Fibroblast of gingiva (primary cell): ENCODE measurements at places on chromosomes 2 and 18.
A peak's percentile ranks its signal among the peaks of the same experiment; 100 is the strongest.

- DNase-seq = no peak
Observed at GRCh38 chr2:151766437-151767153, 32.3 kb upstream of the NEB start.

- no peak for DNase-seq
Observed at GRCh38 chr2:106117347-106117746, 76.8 kb downstream of the UXS1 start.

DNA sequence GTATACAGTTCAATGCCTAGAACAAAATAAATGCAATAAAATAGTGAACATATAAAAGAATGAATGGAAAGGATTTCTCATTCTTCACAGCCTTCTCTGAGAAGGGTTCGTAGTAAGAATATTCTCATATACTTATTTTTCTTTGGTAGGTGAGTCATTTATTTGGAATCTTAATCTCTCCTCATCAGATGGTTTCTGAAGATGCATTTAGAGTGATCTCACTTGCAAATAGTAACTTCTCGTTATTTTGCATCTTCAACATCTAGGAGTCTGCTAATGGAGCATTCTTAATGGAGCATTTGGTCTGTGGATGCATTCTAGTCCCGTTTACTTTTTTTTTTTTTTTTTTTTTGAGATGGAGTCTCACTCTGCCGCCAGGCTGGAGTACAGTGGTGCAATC is 3.9 kb downstream of the UBXN4 start:
- peak; percentile 39 for DNase-seq

GRCh38 chr18:59502274-59503175 is 143.5 kb upstream of the LMAN1 start:
- peak; percentile 98 for DNase-seq

DNA sequence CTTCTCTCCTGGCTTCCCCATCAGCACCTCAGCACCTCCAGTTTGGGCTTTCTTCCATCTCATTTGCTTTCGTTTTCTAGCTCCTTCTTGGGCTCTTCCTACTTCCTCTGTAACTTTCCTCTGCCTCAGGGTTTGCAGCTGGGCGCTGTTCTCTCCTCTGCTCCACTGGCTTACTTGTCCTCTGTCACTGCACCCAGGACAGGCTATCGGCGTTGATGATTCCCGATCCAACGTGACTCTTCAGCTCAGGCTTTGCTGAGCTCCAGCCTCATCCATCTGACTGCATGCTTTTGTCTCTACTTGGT is 362.4 kb downstream of the CYRIA start:
- no peak for DNase-seq

DNA sequence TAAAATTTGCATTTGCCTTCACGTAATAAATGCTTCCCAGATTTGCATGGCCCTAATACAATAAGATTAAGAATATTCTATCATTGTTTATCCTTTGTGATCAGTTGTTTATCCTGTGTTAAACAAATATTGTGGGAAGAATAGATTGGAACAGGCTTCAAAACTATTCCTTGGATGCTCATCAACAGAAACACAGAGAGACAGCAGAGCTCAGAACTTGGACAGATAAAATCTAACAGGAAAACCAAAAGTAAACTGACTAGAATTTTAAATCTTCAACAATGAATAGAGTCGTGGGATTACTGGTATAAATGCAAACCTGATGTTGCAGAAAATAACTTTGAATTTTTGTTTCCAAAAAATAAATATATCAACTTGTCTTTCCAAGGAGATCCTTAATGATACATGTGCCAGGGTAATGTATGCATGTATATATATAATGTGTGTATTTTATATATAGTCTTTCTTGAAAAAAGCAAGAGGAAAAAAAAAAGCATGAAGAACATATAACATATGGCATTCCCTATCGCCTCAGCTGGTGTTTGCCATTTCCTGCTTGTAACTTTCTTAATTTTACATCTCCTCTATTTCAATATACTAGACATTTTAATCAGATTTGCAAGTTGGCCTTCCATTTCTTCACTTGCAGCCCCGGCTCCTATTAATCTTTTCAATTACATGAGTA is 59.9 kb upstream of the TANK start:
- no peak for DNase-seq

- no peak for DNase-seq
Observed at GRCh38 chr18:31738460-31739407, 21.9 kb downstream of the SLC25A52 start.

- DNase-seq = no peak
Observed at GRCh38 chr2:238602223-238602960, 175.7 kb downstream of the ASB1 start.

- peak; percentile 79 for DNase-seq
Observed at GRCh38 chr2:226121046-226121738, 678.4 kb downstream of the IRS1 start.

- no peak for DNase-seq
Observed at GRCh38 chr2:54566896-54567295, 110.8 kb downstream of the SPTBN1 start.

- DNase-seq = no peak
Observed at GRCh38 chr2:171864357-171864985, 29.6 kb downstream of the SLC25A12 start.

DNA sequence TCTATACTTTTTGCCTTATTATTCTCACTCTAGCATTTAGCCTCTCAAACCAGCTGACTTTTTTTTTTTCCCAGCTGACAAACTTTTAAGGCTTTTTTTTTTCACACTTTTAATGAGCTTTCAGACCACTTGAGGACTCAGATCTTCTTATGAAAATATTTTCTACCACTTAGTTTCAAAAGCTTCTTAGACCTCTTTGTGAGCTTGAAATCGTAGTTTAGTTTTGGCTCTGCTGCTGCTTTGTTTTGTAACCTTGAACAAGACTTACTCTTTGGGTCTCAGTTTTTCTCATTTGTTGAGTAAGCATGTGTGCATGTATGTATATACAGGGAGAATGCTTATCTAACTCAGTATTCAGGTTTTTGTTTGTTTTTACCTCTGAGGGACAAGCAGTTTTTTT is 3.5 kb downstream of the NBEAL1 start:
- peak; percentile 19 for DNase-seq

GRCh38 chr2:211881449-211881848 is 657.2 kb downstream of the ERBB4 start:
- DNase-seq = no peak

DNA sequence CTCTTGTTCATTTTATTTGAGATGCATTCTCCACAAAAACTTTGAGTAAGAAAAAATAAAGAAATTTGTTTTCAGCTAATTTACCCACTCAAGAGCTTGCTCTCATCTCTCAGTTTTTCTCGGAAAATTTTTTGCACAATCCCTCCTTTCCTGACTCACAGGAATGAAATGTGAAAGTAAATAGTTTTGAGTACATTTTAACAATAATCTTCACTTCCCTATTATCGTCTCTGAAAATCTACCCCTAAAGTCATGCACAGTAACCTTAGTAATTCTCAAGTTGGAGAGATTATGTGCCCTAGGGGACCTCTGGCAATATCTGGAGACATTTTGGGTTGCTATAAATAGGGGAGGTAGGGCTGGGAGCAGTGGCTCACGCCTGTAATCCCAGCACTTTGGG is 2.6 kb downstream of the CYB5A start:
- DNase-seq = peak; percentile 56

DNA sequence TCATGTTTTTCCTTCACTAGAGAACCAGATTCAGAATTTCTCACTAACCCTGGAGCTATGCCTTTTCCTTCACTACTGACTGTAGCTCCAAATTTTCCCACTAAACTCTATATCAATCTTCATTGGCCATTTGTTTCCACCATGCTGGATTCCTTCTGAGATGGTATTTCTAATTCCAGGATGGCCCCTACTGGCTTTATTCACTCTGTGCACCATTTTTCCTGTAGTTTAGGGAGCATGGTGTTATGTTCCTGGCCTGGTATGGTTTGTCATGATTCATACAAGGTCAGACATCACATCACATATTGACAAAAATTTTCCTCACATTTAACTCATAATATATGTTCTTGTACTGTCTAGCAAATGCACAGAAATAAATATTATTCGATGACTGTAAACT is 229.2 kb upstream of the TFPI start:
- no peak for DNase-seq

- DNase-seq = no peak
Observed at GRCh38 chr2:14297340-14297739, 335.2 kb upstream of the LRATD1 start.

GRCh38 chr2:1742681-1743395 is 1.5 kb downstream of the PXDN start:
- DNase-seq = peak; percentile 91

- DNase-seq = peak; percentile 73
Observed at GRCh38 chr18:56890632-56891031, 239.5 kb downstream of the WDR7 start.

DNA sequence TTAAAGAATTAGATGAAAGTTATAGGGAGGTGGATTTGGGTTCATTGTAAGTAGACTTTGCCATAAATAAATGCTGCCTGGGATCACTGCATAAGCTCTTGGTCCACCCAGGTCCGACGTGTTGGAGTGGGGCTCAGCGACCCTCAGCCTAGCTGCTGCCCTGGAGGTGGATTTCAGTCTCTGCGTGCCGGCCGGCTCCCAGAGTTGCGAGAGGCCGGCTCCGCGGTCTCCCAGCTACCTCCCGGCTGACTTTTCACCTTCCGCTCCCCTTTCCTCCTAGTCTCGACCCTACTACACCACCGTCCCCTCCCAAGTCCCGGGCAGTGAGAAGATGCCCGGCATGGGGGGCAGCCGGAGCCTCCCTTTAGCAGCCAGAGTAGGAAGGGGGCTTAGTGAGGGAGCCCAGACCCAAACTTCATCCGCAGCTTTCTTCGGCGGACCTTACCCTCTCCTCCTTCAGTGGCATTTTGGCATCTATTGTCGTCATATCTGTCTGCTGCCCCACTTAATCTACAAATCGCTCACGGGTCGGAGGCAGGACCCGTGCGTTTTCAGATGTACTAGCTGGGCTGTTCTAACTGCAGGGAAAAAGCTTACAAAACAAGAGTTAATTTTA is 8.1 kb downstream of the EMX1 start:
- no peak for DNase-seq

GRCh38 chr18:46590103-46590502 is 66.9 kb downstream of the LOXHD1 start:
- DNase-seq = no peak

DNA sequence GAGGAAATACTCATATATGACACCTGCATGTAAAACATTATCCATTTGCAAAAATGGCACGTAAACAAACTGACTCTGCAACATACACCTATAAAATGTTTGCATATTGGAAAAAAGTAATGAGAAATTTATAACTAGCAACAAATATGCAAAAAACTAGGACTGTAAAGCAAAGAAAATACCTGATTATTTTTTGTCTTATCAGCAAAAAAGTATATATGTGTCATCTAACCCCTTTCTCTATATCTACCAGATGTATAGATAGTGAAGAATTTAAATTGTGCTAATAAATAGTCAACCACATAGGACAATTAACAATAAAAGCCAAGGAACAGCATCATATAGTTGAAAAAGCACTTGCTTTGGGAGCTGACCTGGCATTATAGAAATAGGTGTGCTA is 543.8 kb downstream of the LRP1B start:
- no peak for DNase-seq

- no peak for DNase-seq
Observed at GRCh38 chr18:12017081-12017480, 35.8 kb downstream of the IMPA2 start.

GRCh38 chr2:66525606-66526005 is 90.7 kb downstream of the MEIS1 start:
- no peak for DNase-seq

- DNase-seq = peak; percentile 60
Observed at GRCh38 chr2:162014751-162015150, 59.3 kb downstream of the DPP4 start.

DNA sequence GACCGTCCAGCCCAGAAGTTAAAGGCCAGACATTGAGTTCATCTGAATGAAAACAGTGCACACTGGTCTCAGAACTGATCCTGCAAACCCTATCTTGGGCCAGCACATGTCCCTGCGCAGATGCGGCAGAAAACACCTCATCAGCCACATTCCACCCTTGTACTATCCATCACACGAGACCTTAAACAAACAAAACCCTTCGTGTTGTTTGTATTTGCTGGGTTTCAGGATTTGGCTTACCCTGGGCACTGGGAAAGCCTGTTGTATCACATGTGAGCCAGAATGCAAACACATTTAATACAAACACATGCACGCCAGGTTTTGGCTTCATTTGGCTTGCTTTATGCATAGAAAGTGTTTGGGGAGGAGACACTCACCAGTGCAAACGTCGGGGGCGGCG is 12.5 kb downstream of the WIPF1 start:
- DNase-seq = peak; percentile 23

DNA sequence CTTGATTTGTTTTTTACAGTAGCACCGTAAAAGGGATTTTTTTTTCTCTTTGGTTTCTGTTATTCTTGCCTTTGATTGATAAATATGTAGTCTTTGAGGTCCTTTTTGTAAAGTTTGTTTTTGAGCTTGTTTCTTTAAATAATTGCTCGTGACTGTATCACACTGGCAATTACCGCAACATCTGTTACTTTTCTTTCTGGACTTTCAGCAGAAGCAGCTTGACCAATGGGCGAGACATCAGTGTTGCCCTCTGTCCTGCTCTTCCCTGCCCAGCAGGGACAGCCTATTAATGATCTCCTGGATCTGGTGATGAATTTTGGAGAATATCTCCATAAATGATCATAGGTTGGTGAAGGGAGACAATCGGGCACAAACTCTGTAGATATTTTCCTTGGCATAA is 74.9 kb downstream of the TDRD15 start:
- no peak for DNase-seq

- no peak for DNase-seq
Observed at GRCh38 chr2:132980304-132980703, 310.3 kb upstream of the LYPD1 start.

- no peak for DNase-seq
Observed at GRCh38 chr2:30456106-30456505, 9.1 kb downstream of the LCLAT1 start.

DNA sequence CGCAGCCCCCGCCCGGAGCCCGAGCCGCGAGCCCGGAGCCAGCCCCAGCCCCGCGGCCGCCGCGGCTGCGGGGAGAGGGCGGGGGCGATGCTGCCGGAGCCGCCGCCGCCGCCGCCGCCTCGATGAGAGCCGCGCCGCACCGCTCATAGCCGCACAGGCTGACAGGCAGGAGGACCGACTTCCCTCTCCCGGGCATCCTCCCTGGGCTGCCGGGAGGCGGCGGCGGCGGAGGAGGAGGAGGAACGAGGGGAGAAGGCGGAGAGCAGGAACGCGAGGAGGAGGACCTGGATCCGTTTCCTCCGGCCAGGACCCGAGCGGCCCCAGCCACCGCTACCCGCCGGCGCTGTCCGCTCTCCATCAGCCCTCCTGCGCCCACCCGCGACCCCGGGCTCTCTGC is 370 bp downstream of the KLHL29 start:
- peak; percentile 46 for DNase-seq

- no peak for DNase-seq
Observed at GRCh38 chr2:189134485-189134884, 45.1 kb downstream of the COL5A2 start.

DNA sequence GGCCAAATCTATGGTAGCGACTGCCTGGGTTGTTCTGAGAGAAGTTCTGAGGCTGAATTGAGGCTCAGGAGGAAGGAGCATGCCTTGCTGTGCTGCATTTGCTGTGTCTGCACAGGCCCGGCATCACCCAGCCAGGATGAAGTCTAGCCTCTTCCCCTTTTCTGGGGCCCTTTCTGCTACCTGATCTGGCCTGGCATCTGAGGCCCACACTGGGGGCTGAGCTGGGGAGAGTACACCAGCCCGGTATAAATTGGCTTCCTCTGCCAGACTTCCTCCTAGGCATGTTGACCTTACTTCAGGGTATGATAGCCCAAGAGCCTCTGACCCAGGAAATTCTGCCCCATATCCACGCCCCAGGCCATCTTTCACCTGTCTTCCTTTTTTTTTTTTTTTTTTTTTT is 30.0 kb downstream of the MRPL35 start:
- DNase-seq = no peak

- no peak for DNase-seq
Observed at GRCh38 chr18:57931038-57931437, 113.0 kb upstream of the NEDD4L start.
